Lower leg skin (tissue), 4 donors: ENCODE measurements at places on chromosomes 11 and 22.

- DNase-seq, result no peak
Measured at GRCh38 chr11:32108576-32108975, 17.7 kb downstream of the RCN1 start.

GRCh38 chr11:76665172-76665571 lies 5.4 kb downstream of the LRRC32 start:
- no peak for DNase-seq

DNA sequence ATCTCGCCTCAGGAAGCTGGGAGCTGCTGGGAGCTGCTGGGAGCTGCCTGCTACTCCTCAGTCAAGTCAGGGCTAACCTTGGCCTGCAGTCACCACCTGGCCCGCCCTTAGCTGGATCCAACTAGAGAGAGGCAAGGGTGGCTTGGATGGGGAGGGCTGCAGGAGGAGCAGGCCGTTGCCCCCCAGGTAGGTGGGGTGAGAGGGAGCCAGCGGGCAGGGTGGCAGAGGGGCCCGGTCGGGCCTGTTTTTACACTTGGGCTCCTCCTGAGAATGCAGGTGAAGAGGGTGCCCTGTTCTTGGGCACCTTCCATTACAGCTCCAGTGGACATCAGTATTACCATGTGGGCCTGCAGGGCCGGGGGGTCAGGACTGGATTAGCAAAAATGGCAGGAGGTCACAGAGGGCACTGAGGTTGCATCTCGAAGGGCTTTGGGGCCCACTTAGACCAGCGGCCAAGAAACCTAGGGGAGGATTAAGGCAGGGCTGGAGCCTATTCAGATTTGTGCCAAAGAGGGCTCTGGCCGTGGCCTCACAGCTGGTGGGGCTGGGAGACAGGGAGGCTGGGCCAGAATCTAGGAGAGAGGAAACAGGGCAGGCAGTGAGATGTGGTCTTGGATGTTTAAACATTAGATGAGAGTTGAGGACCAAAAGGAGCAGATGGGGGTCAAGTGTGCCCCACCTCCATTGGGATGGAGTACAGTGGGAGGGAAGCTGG lies 60.8 kb upstream of the TTLL12 start:
- DNase-seq, result no peak

GRCh38 chr22:30790366-30790765 lies 95.7 kb downstream of the OSBP2 start:
- no peak for DNase-seq

- DNase-seq, result no peak
Measured at GRCh38 chr22:42134100-42135020, 3.8 kb upstream of the CYP2D6 start.

DNA sequence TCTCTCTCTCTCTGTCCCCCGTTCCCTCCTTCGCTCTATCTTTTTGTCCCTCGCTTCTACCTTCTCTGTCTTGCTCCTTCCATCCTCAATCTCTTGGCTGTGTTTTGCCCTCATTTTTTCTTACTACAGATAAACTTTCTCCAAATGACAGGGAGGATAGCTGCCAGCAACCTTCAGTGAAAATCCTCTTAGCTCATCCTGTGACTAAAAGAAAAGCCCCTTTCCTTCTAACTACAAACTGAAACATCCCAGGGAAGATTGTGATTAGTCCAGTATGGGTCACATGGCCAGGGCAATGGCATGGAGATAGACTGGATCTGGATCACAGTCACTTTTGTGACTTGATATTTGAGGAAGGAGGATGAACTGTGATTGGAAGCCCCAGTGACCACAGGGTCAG lies 10.4 kb downstream of the SPON1 start:
- no peak for DNase-seq

- DNase-seq, result no peak
Measured at GRCh38 chr11:68321293-68322051, 9.1 kb downstream of the LRP5 start.

GRCh38 chr11:61331651-61332050 lies 1.3 kb downstream of the DDB1 start:
- no peak for DNase-seq

DNA sequence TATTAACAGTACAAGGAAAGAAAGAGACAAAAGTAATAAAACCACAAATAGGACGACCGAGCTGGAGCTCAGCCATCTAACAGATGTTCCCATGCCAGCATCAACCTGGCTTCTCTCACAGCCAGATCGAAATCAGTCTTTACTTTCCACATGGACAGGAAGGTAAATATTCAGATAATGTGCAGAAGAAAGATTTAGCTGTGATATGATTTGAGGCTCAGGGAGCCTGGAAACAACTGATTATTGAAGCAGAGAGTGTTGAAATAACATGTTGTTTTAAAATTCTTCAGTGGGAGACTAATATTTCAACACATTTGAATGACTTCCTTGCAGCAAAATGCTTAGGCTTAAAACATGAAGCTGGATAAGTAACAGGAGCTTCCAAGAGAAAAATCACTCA lies 546.8 kb downstream of the ETS1 start:
- no peak for DNase-seq
